ENCODE measurements at places on chromosomes 16 and 17. TPM values are rescaled to one million over a fixed set of nuclear protein-coding genes. Genes with fewer than 3 reads are reported as not detected.

CA4 gene
- total RNA-seq: 8.3 TPM

DNA sequence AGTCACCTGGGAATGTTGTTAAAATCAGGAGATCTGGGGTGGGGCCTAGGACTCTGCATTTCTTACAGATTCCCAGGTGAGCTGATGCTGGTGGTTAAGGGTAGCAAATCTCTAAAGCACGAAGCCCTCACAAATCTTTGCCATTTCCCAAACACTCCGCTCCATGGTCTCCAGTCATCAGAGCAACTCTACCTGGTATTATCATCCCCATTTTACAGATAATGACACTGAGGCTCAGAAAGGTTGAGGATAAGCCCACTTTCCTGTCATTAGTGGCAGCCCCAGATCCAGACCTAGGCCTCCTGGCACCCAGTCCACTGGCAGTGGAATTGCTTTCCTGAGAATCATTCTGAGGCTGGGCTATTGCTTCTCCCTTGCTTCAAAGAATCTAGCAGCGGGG, 8.7 kb downstream of the SLC46A1 start:
- no peak overlapping the region for H3K27ac ChIP-seq
- H3K4me3 ChIP-seq: no peak overlapping the region
- no peak for DNase-seq
- no peaks in the 10 kb centered on the region for H3K4me1 ChIP-seq
- peaks cover 51% of the 10 kb centered on the region for H3K36me3 ChIP-seq

GRCh38 chr16:4344983-4345835, 5.9 kb downstream of the PAM16 start:
- H3K36me3 ChIP-seq: peaks cover 25% of the 10 kb centered on the region
- no peak for DNase-seq
- H3K4me1 ChIP-seq: peaks cover 24% of the 10 kb centered on the region
- no peak overlapping the region for H3K27ac ChIP-seq
- H3K27me3 ChIP-seq: no peaks in the 10 kb centered on the region

- no peak overlapping the region for H3K4me3 ChIP-seq
- peaks cover 72% of the 10 kb centered on the region for H3K36me3 ChIP-seq
- H3K27ac ChIP-seq: no peak overlapping the region
- no peak for DNase-seq
- no peaks in the 10 kb centered on the region for H3K4me1 ChIP-seq
These were observed 22.6 kb downstream of the MRM3 start for GRCh38 chr17:804541-805435.

DNA sequence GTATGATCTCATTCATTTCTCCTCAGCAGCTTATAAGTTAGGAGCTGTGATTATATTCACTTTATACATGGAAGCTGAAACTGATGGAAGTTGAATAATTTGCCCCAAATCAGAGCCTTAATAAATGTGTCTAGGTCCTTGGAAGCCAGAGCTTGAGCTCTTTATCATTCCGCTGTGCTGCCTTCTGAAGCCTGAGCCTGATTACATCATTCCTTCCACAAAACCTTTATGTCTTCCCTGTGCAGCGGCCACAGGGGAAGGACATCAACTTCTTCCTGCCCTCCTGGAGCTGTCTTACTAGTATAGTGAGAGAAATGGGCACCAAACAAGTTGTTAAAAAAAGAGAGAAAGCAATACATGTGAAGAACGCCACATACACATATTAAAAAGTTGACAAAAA, 6.8 kb downstream of the TNRC6C start:
- H3K4me3 ChIP-seq: no peak overlapping the region
- peaks cover 85% of the 10 kb centered on the region for H3K4me1 ChIP-seq
- peak overlapping the region; percentile 56 for H3K27ac ChIP-seq
- no peaks in the 10 kb centered on the region for H3K27me3 ChIP-seq

DNA sequence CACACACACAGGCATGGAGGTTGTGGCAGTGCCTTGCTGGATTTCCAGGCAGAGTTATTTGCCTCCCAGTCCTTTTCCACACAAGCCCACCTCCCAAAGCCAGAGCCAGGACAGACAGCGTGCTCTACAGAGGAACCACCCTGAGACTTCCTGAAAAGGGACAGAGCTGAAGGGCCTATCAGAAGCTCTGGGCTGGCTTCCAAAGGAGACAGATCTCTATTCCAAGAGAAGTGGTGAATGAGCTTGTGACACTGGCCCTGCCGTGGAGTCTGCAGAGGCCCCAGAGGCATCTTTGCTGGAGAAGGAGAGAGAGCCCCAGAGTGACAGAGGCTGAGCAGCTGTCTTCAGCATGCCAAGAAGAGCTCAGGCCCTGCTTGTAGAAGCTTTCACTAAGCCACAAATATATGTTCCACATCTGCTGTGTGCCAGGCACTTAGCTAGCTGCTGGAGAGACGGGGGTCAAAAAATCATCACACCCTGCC, 8.3 kb upstream of the LPCAT2 start:
- H3K27me3 ChIP-seq: no peaks in the 10 kb centered on the region
- DNase-seq: peak; percentile 85
- H3K27ac ChIP-seq: peak overlapping the region; percentile 33
- no peak overlapping the region for H3K4me3 ChIP-seq
- peaks cover 59% of the 10 kb centered on the region for H3K4me1 ChIP-seq
